Stimulated activated naive CD8-positive, alpha-beta T cell treated with anti-CD3 and anti-CD28 coated beads, Interleukin-15, amount 100 ng/mL, for 72 hours (primary cell): ENCODE measurements at places on chromosomes 5 and 9.

DNA sequence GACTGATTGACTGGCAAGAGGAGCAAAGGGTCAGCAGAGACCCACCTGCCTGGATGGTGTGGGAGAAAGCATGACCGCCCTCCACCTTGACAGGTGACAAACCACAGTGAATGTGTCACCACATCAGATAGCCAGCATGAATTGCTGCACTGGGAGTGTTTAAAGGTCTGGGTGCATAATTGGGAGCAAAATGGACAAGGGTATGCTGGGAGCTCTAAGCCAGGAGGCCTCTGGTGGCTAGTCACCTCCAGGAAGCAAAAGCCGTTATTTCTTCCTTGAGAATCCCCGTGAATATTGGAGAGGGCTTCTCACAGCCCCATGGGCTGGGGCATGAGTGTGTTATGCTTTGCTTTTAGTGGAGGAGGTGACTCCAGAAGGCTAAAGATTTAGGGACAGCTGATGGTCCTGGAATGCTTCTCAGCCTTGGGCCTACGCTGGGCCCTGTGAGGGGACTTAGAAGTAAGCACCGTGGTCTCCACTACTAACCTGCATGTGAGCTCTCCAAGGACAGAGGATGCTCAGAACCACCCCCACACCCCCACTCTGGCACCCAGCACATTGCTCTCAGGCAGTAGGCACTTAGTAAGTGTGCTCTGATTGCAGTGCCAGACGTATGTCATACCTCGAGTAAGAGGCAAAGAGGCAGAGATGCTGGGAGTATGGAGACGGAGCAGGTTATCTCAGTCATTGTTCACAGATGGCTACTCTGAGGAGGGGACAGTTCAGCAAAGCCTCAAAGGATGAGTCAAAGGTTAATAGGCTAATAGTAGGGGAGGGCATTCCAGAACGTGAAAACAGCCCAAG is 9.1 kb upstream of the IRF1 start:
- no peak for DNase-seq

- no peak for DNase-seq
Measured at GRCh38 chr5:135326296-135327254, 72.5 kb downstream of the MACROH2A1 start.

- DNase-seq = no peak
Measured at GRCh38 chr9:113675475-113675941, 200.6 kb upstream of the ZNF618 start.

DNA sequence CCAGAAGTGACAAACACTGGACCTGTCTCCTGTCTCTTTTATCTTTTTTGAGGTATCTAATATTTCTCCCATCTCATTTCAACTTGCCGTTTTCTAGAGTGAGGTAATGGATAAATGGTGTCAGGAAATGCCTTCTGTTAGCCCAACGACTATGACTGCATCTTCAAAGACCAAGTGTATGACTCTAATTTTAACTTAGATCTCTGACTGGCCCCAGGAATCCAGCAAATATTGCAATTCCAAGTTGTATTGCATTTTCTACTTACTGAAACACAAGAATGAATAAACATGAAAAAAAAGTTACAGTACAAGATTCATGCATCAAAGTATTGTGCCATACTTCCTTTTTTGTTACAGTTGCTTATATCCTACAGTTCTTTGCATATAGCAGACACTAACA is 26.3 kb downstream of the SLC28A3 start:
- no peak for DNase-seq

DNA sequence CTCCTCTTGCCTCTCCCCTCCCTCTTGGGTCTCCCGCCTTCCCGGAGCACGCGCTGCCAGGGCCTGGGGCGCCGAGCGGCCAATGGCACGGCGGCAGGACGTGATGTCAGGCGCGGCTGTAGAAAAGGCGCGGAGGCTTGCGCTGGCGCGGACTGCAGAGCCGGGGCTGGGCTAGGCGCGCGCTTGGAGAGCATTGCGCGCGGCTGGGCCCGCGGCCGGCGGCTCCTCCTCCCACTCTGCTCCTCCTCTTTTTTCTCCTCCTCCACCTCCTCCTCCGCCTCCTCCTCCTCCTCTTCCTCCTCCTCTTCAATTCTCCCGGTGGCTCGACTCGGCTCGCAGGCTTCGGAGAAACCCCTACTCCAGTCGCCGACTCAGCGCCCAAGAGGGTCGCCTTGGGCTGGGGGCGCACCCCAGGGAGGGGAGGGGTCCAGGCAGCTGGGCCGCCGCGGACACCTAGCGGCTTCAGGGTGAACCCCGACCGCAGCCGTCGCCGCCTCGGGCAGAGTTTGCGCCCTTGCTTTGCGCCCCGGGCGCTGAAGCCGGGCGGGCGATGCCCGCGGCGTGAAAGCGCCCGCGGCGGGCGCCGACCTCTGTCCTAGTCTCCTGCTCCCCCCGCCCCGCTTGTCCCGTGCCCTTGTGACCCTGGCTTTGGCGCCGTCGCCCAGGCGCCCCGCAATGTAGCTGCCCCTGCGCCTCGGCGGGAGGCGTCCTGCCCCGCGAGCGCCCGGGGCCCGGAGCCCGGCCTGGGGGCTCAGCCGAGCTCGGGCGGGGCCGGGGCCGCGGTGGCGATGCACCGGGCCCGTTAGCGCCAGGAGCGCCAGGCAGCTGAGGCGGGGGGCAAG is at the start of gene LHX2:
Gene LHX2, plus strand, starts transcription at position 309 of the 842 bp plus-strand sequence. CDS start 581 bp downstream, outside the sequence.
- DNase-seq = peak; percentile 47

DNA sequence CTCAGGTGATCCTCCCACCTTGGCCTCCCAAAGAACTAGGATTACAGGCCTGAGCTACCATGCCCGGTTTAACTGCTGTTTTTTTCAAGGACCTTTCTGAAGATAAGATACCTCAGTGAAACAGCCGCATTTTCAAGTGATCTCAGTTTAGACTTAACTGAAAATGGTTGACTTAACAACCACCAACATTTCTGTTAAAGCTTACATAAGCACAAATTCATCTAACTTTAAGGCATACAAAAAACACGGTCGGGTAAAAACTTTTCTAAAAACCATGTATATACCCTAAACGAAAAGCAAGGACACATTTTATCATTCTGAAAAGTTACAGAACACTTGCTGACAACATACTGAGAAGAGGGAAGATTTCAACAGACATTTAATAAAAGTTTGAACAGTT is 22.9 kb downstream of the UBAP2 start:
- DNase-seq = no peak

GRCh38 chr9:36550135-36550534 is 22.6 kb upstream of the MELK start:
- DNase-seq = no peak

DNA sequence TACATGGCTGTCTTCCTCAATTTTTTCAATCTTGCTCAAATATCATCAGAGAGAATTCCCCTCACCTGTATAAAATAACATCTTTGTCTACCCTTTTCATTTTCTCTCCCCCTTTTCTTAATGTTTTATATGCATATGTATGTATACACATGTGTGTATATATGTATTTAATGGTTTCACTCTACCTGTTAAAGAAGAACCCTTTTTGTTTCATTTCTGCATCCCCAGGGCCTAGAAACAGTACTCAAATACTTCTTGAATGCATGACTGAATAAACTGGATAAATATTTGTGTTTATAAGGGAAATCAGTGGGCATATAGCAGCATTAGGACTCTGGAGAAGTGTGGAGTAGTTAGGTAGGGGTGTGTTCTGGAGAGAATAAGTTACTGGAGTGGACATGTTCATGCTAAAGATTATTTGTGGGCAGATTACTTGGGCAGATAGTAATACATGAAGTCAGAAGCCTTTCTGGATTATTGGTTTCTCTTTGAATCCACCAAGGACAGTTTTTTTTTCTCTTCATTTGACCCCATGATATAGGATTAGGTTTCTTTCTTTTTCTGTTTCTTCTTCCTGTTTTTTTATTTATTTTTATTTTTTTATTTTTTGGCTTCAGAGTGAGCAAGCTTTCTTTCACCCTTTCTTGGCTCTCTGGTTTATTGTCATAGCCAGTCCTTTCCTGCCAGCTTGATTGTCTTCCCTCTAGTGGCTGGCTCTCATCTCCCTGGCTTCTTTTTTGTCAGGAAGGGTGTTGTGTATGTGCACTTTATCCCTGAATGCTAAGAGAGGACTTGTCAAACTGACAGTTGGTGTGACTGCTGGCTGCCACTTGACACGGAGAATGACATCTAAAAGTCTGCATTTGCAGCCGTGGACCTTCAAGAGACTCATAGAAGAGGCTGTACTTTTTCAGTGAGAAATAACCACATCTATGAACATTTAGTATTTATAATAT is 89.3 kb downstream of the ZCCHC7 start:
- no peak for DNase-seq
